ENCODE measurements at places on chromosomes 5 and 9.
A peak's percentile ranks its signal among the peaks of the same experiment; 100 is the strongest.

DNA sequence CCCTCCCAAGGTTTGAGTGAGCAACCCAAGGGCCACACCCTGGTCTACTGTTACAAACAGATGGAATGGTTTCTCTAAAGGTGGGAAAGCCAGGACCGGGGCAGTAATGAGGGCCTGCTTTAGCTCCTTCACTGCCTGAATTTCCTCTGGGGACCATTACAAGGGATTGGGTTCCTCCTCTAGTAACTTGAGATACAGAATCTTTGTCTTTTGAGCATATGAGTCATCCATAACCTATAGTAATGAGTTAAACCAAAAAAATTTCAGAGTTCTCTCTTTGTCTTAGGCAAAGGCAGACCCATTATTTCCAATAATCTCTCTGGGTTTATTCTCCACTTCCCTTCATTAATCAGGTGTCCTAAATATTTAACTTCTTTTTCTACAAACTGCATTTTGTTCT lies 618.8 kb downstream of the HINT1 start:
- no peak for DNase-seq

DNA sequence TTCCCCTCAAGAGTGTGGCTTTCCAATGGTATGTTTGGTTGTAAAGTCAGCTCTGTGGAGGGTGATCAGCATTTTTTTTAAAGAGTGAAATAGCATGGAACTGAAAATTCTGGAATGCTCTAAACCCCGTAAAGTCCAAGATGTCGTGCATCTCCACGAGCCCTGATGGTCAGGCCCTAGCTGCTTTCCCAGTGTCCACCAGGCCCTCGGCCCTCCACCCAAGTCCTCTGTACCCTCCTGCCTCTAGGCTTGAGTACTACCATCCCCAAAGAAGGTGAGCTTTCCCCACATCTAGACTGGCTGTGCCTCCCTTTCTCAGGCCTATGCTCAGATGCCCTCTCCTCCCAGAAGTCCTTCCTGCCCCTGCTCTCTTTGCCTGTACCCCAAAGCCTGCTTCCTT lies 280.3 kb downstream of the GADD45G start:
- DNase-seq, result no peak

GRCh38 chr9:31950756-31951155 lies 433.7 kb upstream of the ACO1 start:
- no peak for DNase-seq

GRCh38 chr5:91182763-91183162 lies 200.4 kb downstream of the ARRDC3 start:
- no peak for DNase-seq

DNA sequence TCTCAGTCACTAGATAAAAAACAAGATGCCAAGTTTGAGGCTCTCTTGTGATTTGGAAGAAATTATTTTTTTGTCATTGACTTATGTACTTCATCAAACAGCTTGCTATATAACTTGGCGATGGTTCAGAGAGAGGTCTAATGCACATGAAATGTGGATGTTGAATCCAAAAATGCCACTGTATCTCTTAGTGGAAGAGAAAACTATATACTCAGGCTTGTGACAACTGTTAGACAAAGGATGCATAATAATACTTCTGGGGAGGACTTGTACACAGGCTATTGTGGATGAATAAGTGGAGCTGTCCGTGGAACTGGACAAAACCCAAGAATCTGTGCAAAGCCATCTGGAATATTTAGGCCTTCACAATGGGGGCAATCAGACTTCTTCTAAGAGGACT lies 162.9 kb upstream of the NMUR2 start:
- no peak for DNase-seq

GRCh38 chr5:179345183-179345432 lies 153 bp downstream of the ADAMTS2 start:
- DNase-seq, result no peak

DNA sequence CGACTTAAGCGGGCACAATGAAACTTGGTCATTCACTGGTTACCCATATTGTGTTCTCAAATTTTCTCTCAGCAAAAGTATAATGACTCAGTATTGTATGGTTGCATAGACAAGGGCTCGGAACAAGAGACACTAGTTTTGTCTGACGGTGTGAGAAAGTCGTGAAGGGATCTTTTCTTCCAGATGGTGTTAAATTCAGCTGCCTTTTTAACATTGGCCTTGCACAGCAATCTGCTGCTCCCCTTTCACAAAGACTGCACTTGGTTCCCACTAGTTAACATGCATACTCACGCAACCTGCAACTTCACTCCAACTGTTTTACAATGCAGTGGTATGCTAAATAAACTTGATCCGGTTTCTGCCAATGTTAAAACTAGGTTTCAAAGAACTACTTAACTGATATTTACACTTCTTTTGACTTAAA lies 219.2 kb downstream of the MEF2C start:
- DNase-seq, result no peak

GRCh38 chr5:15689836-15690235 lies 189.9 kb downstream of the FBXL7 start:
- no peak for DNase-seq

- peak; percentile 21 for DNase-seq
Observed at GRCh38 chr5:69368458-69369339, 621 bp downstream of the AK6 start.

GRCh38 chr5:62312036-62312435 lies 6.0 kb downstream of the KIF2A start:
- DNase-seq, result no peak

GRCh38 chr5:168680395-168680794 lies 101.2 kb upstream of the PANK3 start:
- no peak for DNase-seq

GRCh38 chr9:121364077-121364476 lies 6.0 kb downstream of the STOM start:
- DNase-seq, result no peak

- DNase-seq, result no peak
Observed at GRCh38 chr9:132250324-132251262, 88.7 kb downstream of the NTNG2 start.

DNA sequence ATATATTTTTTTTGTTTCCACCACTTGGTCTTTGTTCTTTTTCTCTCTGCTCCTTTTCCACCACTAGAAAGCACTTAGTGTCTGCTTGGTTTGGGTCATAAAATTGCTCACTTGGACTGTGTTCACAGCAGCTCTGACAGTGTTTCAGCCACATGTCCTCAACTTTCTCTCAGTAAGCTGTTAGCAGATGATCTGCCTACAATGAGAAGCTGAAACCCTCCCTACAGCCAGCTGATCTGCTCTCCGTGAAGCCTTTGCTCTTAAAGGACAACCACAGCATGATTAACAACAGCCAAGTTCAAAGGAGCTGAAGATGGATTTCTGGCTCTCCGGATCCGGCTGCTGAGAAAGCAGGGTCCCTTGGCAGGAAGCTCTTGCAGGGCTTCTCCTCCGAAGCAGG lies 31.6 kb downstream of the PRLR start:
- no peak for DNase-seq

DNA sequence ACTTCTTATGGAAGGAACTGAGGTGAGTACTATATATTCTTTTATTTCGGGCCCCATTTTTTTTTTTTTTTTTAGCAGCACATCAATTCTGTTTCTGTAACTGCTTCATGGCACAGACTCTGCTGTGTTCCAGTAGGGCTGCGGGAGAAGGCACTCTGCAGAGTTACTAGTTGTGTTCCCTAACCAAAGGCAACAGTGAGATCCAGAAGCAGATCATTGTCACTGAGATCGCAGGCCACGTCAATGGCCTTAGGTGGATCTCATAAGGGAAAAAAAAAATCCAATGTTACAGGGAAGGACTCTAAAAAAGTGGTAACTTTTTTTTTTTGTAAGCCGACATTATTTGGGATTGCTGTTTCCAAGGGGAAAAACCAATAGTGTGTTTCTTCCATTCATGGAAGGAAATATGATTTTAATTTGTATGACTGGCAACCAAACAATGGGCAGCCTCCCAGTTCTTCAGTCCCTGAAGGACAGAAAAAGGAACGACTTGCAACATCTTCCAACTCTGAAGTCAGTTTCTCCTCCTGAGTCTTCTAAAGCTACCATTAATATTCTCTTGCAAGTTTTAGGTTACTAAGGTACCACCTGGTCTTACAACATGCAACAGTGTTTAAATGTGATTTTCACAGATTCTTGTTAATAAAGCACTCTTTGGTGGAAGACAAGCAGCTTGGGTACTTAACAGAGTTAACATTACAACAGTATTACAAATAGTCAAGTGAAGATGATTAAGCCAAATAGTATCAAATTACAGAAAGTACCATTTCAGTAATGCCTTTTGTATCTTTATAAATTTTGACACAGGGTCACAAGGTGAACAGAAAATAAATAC lies 52.8 kb downstream of the HABP4 start:
- DNase-seq, result no peak

- DNase-seq, result peak; percentile 4
Observed at GRCh38 chr9:38226491-38226951, 157.5 kb upstream of the SHB start.

- DNase-seq, result no peak
Observed at GRCh38 chr5:107826311-107827000, 155.7 kb upstream of the EFNA5 start.

DNA sequence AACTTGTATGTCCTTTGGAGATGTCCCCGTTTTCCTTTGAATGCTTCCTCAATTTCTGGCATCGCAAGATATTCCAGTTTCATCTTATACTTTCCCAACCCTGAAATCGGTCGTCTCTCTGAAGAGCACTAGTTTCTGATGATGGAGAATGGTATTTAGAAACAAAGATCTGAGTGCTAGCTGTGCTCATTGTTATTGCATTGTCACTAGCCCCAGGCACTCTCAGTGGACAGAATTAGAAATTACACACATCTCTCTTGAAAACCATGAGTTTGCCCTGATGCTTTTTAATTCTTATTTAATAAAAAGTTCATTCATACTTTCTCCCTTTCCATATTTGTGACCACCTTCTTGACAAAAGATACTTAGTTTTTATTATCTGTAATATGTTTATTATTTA lies 67.7 kb downstream of the C9orf152 start:
- no peak for DNase-seq

- DNase-seq, result no peak
Observed at GRCh38 chr9:13427587-13427986, 148.1 kb upstream of the MPDZ start.

DNA sequence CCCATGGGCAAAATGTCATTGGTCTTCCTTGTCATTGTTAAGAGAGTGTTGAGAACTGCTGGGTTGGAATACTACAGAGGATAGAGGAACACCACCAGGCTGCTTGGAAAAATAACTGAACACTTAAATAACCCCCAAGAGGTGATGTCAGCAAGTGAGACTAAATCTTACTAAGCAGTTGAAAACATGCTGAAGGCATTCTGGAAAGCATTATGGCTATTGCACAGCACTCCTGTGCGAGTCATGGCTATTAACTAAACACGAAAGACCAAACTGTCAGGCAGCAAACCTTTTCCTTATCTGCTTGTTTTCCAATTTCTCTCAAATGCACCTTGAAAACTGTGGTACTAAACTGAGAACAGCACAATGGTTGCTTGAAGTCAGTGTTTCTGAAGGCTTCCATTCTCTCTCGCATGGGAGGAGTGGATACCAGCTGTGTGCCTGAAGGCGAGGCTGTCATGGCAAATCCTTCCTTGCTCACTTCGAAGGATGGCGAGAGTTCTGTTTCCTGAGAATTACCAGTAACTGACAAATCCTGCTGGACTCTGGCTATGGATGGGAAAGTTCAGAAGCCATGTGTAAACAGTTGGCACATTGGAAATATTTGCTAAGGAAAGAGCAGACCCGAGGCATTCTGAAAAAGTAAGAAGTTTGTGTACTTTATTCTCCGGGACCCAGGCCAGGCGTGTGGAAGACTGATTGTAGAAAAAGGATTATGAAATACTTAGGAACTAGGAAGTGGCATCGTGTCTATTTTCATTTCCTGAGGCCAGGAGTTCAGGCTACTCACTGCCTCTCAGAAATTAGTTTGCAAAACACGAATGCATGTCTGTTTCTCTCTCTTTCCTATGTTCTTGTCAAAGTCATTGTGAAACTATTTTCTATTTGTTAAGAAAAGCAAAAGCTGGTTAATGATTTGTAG lies 182.1 kb downstream of the DMRT2 start:
- DNase-seq, result no peak

DNA sequence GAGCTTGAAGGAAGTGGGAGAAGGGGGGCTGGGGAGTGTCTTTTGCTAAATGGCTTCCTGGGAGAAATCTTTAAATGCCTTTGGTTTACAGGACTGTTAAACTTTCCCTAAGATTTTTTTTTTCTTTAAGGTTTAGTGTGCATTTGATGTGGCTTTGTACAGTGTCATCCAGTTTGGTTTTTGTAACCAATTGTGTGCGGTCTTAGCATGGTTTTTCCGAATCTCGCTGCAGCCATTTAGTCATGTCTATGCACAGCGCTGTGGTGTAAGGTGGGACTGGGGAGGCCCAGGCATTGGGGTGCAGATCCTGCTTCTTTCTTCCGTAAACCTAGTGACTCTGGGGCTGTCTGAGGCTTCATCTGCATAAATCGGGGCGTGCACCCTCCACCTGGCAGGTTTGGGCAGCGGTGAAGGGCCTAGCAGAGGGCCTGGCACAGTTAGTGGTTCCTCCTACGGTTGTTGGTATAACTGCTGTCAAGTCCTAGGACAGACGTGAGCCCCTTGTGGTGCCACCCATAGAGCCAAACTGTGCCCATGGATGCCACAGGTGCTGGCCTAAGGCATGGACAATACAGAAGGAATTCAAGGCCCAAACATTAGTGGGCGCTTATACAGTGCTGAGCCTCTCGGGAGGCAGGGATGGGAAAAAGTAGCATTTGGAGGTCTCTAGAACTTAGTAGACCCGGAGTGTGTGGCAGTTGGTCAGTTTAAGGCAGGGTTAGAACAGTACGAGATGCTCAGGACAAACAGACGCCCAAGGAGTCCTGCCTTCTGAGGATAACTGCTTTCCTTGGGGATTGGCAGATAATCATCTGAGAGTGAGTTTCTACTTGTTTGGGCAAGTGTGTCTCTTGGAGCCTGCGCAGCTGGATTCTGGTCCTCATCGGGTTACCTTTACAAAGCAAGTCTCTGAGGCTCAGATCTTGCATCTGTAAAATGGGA lies 1.5 kb downstream of the PRRC2B start:
- DNase-seq, result peak; percentile 84

GRCh38 chr9:96141128-96141474 lies 160.9 kb downstream of the HSD17B3 start:
- no peak for DNase-seq

GRCh38 chr9:135248721-135249120 lies 161.3 kb downstream of the OLFM1 start:
- DNase-seq, result no peak

GRCh38 chr5:30405821-30406220 lies 787.7 kb upstream of the CDH6 start:
- no peak for DNase-seq

DNA sequence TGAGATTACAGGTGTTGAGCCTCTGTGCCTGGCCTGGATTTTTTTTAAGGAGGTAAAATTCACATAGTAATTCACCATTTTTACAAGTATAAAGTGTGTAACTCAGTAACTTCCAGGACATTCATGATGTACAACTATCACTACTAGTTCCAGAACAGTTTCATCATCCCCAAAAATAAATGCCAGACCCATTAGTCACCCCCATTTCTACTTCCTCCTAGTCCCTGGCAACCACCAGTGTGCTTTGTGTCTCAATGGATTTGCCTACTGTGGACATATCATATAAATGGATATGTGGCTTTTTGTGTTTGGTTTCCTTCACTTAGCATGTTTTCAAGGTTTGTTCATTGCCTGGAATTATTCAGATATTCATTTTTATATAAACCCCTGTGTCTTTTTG lies 72.5 kb upstream of the PANK3 start:
- no peak for DNase-seq

- DNase-seq, result no peak
Observed at GRCh38 chr5:117955831-117956230, 1032.5 kb downstream of the DTWD2 start.

All from CD4-positive, alpha-beta T cell treated with Interleukin-17A for 4 hours (primary cell).